ENCODE measurements at places on chromosomes 2 and 18.

GRCh38 chr2:169348321-169349024 lies 13.9 kb downstream of the LRP2 start:
- no peak for DNase-seq

DNA sequence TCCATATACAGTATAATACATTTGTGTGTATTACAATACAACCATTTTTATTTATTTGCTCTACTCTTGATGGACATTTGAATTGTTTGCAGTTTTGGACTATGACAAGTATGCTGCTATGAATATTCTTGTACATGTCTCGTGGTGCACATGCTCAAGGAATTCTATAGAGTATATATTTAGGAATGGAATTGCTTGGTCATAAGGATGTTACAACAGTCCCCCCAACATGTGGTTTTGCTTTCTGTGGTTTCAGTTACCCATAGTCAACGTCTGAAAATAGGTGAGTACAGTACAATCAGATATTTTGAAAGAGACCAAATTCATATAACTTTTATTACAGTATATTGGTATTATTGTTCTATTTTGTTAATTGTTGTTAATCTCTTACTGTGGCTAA lies 24.1 kb upstream of the PLEKHM3 start:
- DNase-seq, result peak; percentile 29

DNA sequence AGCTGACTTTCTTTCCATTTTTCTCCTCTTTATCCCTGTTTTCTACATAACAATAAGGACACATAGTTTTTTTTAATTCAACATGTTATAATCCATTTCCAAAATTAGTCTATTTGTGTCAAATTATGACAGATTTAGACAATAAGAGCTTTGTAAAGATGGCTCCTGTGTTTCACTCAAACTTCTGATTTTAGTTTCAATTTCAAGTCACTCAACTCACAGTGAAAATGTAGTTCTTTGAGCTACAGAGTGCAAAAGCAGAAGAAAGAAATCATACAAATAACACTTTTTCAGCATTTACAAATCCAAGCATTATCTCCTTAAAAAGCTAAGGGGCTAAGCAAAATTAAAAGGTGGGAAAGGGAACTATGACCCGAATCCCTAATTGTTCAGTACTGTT lies 340.7 kb upstream of the TRIB2 start:
- DNase-seq, result no peak

DNA sequence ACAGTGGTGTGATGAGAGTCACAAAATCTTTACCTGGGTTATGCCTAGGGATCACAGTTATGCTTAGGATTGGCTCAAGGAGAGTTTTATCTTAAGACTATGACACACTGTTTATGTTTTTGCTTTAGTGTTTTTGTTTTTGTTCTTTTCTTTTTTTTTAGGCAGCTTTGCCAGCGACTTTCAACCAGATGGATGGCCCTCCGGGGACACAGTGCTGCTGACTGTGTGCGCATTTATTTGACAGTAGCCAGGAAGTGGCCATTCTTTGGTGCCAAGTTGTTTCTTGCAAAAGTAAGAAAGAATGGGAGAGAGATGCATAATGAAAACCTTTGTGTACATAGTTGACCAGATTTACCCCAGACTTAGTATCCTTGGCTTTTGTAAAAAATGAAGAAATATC lies 15.1 kb upstream of the DYNC2LI1 start:
- DNase-seq, result peak; percentile 44

GRCh38 chr2:152506843-152507242 lies 171.9 kb downstream of the FMNL2 start:
- no peak for DNase-seq

DNA sequence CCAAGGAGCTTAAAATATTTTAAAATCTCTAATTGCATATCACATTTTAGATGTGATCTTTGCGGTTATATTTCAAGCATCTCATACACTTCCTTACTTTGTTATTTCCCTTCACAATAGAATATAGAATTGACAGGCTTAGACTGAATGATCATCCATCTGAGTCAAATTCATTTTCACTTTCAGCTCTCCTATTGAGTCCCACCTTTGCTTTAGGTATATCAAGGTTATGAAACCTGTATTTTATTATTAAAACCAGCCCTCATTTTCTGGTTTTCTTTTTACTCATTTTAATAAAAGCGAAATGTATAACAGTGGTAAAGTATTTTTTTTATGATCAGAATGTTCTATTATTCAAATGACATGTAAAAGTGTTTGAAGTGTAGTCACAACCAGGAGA lies 162.9 kb upstream of the KYNU start:
- no peak for DNase-seq
